ENCODE measurements at places on chromosomes 3 and 15. TPM values are rescaled to one million over a fixed set of nuclear protein-coding genes. Genes with fewer than 3 reads are reported as not detected.

DNA sequence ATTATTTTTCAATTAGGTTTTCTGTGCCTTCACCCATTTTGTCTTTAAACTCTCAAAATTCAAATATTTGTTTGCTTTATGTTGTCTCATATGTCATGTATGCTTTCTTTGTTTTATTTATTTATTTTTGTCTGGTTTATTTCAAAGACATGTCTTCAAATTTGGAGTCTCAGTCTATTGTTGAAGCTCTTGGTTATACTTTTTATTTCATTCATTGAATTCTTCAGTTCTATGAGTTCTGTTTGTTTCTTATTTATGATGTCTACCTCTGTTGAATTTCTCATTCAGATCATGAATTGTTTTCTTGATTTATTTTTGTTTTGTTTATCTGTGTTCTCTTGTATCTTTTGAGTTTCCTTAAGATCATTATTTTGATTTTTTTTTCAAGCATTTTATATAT is 55.6 kb downstream of the AP4E1 start:
- DNase-seq = no peak

GRCh38 chr3:161028555-161029153 is 76.5 kb downstream of the B3GALNT1 start:
- no peak for DNase-seq

DNA sequence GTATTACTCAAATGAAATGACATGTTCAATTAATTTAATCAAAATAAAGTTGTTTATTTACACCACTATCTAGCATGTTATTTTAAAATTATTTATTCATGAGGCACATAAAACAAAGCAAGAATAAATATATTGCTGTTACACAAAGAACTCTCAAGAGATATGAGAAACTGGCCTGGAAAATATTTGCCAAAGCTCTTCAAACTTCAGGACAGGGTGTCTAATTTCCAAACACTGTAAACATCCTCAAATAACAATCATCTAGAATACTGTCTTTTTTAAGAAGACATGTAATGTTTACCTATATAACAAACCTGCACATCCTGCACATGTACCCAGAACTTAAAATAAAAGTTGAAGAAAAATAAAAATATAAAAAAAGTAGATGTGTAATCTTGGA is 876.6 kb downstream of the TUSC7 start:
- no peak for DNase-seq

The CCR8 gene
- not detected for total RNA-seq

The MGLL gene
- total RNA-seq = 71.8 TPM

The ADAMTS9 gene
- 217 TPM for total RNA-seq

DNA sequence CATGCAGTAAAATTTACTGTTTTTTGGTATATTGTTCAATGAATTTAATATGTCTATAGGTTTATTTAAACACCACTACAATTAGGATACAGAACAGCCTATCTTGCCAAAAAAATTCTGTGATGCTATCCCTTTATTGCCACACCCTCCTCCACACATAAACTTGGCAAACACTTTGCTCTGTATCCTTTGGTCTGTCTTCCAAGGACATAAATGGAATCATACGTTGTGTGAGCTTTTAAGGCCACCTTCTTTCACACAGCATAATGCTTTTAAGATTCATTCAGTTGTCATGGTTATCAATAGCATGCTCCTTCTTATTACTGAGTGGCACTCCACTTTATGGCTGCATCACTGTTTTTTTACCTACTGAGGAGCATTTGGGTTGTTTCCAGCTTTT is 71.5 kb downstream of the CERS3 start:
- DNase-seq = no peak

The ARGFX gene
- total RNA-seq = not detected

DNA sequence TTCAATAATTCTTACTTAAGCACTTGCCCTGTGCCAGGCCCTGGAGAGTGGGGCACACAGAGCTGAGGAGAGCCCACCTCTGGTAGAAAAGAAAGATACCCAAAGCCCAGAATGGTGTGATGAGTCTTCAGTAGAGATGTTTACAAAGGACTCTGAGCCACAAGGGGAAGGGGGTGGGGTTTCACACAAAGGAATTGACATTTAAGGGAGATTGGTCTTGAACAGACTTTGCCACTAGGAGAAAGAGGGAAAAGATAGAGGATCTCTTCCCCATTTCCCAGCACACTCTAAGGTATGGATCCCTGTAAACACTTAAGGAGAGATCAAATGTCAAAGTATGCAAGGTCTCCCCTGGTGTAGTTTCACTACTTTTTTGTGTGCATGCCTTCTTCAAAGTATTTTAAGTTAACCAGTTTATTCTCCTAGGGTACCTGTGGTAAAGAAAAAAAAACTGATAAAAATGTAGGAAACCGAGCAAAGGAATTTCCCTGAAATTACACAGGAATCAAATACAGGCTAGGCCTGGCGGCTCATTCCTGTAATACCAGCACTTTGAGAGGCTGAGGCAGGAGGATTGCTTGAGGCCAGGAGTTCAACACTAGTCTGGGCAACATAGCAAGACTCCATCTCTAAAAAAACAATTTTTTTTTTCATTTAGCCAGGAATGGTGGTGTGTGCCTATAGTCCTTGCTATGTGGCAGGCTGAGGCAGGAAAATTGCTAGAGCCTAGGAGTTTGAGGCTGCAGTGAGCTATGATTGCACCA is 117.6 kb upstream of the SKOR1 start:
- no peak for DNase-seq

DNA sequence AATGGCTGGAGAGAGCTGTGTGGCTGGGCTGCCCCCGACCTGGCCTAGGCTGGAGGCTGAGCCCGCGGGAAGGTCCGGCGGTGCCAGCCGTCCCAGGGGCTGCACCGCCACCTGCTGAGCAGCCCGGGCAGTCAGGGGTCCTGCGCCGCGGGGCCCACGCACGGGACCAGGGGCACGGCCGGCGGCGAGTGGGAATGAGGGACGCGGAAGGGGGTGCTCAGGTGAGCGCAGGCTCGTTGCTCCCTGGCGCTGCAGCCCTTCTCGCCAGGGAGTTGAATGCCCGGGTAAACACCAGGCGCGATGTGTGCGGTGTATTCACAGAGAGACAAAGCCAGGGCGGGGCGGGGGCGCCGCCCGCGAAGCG is 666 bp upstream of the SEMA3F start:
- no peak for DNase-seq

DNA sequence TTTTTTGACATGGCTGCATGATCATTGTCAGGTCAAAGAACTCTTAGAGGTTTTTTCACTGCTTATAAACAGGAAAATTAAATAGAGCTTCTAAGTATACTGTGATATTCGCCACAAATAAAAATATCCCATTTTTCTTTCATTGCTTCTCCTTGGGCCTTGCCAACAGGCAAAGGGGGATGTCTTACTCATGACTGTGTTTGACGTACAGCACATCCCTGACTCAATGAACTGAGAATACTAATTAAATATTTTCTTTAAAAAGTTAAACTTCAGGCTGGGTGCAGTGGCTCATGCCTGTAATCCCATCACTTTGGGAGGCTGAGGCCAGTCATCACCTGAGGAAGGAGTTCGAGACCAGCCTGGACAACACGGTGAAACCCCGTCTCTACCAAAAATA is 41.4 kb upstream of the CCDC80 start:
- no peak for DNase-seq

DNA sequence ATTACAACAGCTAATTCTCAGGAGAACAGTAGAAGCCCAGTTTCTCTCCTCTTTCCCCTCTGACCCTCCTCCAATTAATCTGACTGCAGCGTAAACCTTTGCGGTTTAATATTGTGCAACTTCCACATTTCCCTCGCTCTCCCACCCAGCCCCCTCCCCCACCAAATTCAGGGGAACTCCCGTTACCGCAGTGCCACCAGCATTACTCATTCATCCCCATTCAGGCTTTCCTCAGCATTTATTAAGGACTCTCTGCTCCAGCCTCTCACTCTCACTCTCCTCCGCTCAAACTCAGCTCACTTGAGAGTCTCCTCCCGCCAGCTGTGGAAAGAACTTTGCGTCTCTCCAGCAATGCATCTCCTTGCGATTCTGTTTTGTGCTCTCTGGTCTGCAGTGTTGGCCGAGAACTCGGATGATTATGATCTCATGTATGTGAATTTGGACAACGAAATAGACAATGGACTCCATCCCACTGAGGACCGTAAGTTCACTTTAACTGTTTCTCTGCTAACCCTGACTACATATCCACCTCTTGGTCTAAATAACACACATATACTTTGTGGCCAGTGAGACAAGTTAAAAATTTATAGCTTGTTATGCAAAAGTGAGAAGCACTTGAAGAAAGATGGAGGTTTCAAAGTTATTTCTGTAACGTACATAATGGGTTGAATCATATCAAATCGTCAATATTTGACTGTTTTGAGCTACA is at the start of gene PTX3:
PTX3 (plus strand) TSS at position 268 of the 709 bp plus-strand sequence; CDS start at position 352, 84 bp downstream.
- peak; percentile 71 for DNase-seq

DNA sequence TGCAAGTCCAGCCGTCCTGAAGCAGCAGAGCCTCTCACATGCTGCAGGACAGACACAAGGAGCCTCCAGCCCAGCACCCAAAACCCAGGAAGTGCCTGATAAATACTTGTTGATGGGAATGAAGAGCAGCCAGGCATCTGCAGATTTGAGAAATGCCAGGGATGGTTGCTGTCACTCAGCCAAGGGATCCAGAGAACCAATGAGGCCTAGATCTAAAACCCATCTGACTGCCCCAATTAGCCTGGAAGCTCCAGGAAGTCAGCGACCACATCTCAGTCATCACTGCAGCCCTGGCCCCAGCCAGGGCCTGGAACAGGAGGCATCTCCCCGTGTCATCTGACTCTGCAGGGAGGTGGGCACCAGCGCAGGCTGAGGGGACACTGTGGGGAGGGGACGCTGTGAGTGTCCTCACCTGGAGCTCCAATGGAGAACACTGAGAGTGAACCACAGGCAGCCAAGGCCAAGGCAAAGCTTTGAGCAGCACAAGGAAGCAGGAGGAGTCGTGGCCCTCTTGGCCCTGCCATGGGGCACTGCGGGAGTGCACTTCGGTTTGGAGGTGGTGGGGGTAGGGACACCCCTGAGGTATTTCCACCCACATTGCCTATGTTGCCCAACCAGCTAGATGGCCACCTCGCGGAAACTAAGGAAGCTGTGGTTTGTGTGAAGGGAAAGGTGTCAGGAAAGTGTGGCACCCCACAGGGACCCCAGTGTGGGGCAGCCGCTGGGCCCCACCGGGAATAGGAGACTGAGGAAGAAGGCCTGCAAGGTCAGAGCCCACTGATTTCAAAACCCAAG is 229.5 kb downstream of the VPS13C start:
- no peak for DNase-seq

The GPR62 gene
- not detected for total RNA-seq

GRCh38 chr3:123780656-123781055 is 103.5 kb downstream of the MYLK start:
- DNase-seq = no peak

- DNase-seq = no peak
Measured at GRCh38 chr15:59966262-59966661, 37.8 kb upstream of the FOXB1 start.

The RHOA gene
- 400 TPM for total RNA-seq

- peak; percentile 41 for DNase-seq
Measured at GRCh38 chr15:72231833-72232478, 966 bp upstream of the PKM start.

The C2CD4B gene
- total RNA-seq = 1.2 TPM

GRCh38 chr3:34256021-34256420 is 457.6 kb downstream of the PDCD6IP start:
- no peak for DNase-seq

DNA sequence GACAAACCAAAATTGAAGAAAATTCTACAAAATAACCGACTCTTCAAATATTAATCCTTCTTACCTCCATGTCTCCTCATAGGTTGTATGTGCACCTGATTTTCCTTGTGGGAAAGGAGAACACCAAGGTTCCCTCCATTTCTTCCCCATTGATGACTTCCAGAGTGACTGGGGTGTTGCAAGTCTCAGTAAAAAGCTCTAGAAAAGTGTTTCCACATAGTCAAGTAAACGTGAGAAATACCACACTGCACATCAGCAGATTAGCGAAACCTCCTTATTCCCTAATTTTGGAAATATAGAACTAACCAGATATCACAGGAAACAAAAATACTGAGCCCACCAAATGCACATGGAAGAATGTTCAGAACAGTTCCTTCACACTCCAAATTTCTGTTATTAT is 4.9 kb upstream of the RPN1 start:
- DNase-seq = no peak

The MYO1E gene
- 233 TPM for total RNA-seq

DNA sequence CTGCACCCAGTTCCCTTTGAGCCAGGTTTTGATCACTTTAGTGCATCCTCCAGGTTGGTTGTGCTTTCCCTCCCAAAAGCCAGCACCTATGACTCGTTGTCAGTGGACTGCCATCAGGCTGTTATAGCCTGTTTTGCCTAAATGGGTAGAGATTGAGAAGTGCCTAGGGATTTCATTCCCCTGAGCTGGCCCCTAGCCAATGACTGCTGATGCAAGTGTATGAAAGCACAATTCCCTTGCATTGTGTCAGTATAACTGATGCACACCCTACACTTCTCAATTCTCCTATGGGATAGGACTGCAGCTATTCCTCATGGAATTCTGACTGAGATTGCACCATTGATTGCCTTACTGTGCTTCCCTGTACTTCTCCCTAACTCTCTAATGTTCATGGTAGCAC is 102.1 kb upstream of the ARPP21 start:
- DNase-seq = no peak

GRCh38 chr3:5806192-5806591 is 618.7 kb downstream of the EDEM1 start:
- DNase-seq = no peak

DNA sequence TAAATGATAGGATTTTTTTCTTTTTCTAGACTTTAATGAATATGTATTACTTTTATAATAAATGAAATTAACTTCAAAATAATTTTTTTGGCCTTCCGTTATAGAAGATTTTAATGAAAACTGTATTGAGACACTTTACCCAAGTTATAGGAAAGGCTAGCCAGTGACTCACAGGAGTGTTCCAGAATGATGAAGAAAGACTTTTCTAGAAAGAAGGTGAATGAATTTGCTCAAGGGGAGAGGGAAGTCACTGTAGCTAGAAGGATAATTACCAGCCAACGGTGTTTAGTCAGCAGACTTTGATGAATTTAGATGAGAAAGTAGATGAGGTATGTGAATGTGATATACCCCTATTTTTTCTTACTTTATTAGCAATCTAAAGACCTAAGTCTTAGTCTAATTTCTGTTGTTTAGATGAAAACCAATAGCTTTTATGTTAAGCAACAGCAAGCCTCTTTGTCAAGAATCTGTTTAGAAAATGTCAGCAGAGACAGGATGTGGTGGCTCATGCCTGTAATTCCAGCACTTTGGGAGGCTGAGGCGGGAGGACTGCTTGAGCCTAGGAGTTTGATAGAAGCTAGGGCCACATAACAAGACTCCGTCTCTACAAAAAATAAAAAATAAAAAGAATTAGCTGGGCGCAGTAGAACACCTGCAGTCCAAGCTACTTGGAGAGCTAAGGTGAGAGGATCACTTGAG is 3.2 kb downstream of the ALAS1 start:
- DNase-seq = no peak

The GATA2 gene
- 6.0 TPM for total RNA-seq

- no peak for DNase-seq
Measured at GRCh38 chr3:194323785-194324735, 27.1 kb downstream of the CPN2 start.

The CA12 gene
- 4.3 TPM for total RNA-seq
